ENCODE measurements at places on chromosomes 3 and 15. TPM values are rescaled to one million over a fixed set of nuclear protein-coding genes. Genes with fewer than 3 reads are reported as not detected.

The IVD gene
- 55.6 TPM for total RNA-seq

The HIGD2B gene
- not detected for total RNA-seq

The TMEM108 gene
- total RNA-seq, result 0.12 TPM

The TMEM44 gene
- 35.2 TPM for total RNA-seq

The CHRNA3 gene
- not detected for total RNA-seq

Measured in smooth muscle cell of the coronary artery (primary cell).